Activated T-helper 2 cell treated with anti-CD3 and anti-CD28 coated beads, Interferon-gamma antibody, Interleukin-2, Interleukin-4, amounts not matched to agents 10 μg/mL and 5 μg/mL and 100 μg/mL, durations not matched to agents 14 hours and 24 hours and 36 hours (primary cell): ENCODE measurements at places on chromosomes 13 and 19. TPM values are rescaled to one million over a fixed set of nuclear protein-coding genes. Genes with fewer than 3 reads are reported as not detected.

GRCh38 chr13:92355213-92355612, 871.4 kb upstream of the GPC6 start:
- H3K4me3 ChIP-seq, result no peak overlapping the region
- H3K27ac ChIP-seq, result no peak overlapping the region
- no peaks in the 10 kb centered on the region for H3K36me3 ChIP-seq
- no peak for DNase-seq

GRCh38 chr13:99614465-99614885, 113.2 kb downstream of the TM9SF2 start:
- DNase-seq, result no peak
- H3K36me3 ChIP-seq, result no peaks in the 10 kb centered on the region
- H3K27me3 ChIP-seq, result no peaks in the 10 kb centered on the region
- H3K4me1 ChIP-seq, result peaks cover 8% of the 10 kb centered on the region
- no peak overlapping the region for H3K27ac ChIP-seq
- H3K4me3 ChIP-seq, result no peak overlapping the region

DNA sequence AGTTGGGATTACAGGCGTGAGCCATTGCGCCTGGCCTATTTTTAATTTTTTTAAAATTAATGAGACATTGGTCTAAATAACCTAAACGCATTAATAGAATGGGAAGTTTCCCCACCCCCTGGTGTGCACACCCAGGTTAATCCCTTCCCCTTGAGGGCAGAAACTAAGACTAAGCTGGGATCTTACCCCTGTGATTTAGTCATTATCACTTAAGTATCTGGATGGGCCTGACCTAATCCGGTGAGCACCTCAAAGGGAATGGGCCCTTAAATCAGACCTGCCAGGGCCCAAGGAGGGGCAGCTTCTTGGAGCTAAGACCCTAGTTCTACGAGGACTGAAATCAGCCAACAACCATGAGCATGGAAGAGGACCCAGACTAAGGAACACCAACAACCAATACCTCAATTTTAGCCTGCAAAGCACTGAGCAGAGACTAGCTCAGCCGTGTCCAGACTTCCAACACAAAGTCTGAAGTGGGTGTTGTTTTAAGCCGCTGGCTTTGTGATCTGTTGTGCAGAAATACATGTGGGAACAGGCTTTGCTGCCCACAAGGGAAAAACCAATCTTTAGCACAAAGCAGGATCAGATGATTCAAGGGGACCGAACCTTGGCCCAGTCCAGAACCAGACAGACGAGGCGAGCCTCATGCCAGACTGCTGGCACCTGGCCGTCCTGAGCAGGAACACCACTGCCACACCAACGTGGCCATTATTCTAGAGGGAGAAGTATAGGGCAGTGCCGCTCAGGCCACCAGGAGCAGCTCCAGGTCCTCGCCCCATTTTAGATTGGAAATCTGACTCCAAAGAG, 7.1 kb downstream of the UBE2S start:
- H3K27me3 ChIP-seq, result no peaks in the 10 kb centered on the region
- H3K36me3 ChIP-seq, result peaks cover 44% of the 10 kb centered on the region
- DNase-seq, result no peak
- no peak overlapping the region for H3K27ac ChIP-seq
- H3K4me1 ChIP-seq, result peaks cover 17% of the 10 kb centered on the region
- no peak overlapping the region for H3K4me3 ChIP-seq

- H3K27me3 ChIP-seq, result no peaks in the 10 kb centered on the region
- H3K4me1 ChIP-seq, result peaks cover 2% of the 10 kb centered on the region
- no peak overlapping the region for H3K4me3 ChIP-seq
- no peak overlapping the region for H3K27ac ChIP-seq
- no peak for DNase-seq
- peaks cover 17% of the 10 kb centered on the region for H3K36me3 ChIP-seq
These were observed 188.4 kb downstream of the ABCC4 start for GRCh38 chr13:95112883-95113282.

Gene DCT
- 0.07 TPM in 1 of 2 replicates, not detected in the other for total RNA-seq
